ENCODE measurements at places on chromosomes 2 and 18.

DNA sequence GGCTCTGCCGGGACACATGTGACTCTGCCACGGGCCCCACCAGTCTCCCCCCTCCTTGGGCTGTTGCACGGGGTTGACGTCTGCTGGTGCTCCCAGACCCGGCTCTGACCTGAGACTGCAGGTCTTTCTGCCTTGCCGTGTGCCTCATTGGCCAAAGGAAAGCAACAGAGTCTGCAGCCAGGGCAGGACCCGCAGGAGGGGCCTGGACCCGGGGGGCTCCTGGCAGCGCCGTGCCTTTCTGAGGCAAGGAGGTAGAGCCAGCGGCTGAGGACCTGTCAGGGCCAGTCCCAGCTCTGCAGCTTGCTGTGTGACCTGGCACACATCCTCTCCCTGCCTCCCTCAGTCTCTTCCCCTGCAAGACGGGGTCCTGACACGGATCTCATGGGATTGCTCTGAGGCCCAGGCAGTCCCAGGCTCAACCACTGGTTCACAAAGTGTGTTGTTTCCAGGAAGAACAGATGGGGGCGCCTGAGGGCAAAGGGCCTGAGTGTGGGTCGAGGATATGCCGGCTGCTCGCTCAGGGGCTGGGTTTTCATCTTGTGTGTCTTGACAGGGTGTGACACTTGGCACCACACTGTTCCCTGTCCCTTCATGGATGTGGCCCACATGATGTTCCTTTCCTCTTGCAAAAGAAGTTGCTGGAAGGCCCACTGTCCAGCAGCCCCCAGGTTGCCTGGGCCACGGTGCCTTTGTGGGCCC lies 9.0 kb downstream of the CAPN10 start:
- DNase-seq, result no peak

GRCh38 chr2:207087046-207087902 lies 78.5 kb downstream of the KLF7 start:
- no peak for DNase-seq

DNA sequence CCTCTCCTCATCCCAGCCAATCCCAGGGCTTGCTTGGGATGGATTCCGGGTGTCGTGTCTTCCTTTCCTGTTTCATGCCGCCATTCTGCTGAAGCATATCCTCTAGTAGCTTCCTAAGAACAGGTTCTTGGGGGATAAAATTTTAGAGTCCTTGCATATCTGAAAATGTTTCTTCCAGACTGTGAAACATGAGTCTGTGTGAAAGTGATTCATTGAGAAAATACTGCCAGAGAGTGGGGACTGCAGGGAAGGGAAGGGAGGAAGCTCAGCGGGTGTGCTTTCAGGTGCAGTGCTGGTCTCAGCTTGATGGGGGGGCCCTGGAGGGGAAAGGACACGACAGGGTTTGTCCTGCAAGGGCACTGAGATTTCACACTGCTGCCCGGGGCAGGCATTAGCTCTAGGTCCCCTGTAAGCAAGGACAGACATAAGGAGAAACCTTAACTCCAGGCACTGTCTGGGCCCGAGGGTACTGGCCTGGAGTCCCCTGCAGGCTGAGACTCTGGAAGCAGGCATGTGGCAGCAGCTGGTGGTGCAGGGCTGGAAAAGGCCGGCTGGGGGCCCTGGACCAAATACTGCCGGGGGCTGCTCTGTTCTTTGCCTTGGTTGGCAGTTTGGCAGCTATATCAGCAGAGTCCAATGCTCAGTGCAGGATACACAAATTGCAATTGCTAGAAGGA lies 97.6 kb upstream of the HS6ST1 start:
- no peak for DNase-seq

DNA sequence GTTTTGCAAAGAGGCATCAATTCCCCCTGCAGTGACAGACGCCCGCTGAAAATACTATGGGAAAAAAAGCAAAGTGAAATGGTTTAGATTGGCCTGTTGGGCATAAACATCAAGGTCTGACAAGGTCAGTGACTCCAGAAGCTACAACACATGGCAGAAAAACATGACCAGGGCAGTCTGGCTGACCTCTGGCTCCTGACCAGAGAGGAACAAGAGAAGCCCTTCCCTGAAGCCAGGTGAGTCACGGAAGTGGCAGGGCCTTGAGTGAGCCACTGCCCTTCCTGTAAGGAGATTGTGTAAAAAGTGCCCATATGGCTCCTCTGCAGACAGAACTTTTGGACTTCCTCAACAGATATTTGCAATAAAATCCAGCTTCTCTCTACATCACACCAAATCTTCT lies 72.0 kb downstream of the DNER start:
- no peak for DNase-seq

- DNase-seq, result no peak
These were observed 288.6 kb downstream of the MYCN start for GRCh38 chr2:16228951-16229350.

GRCh38 chr2:232633413-232634205 lies at the start of gene EFHD1:
Gene EFHD1, plus strand, starts transcription at chr2:232633604. Its CDS starts 101 bp downstream, at chr2:232633705.
- no peak for DNase-seq

All from COLO829 (cell line).